ENCODE measurements at places on chromosomes 4 and X.

DNA sequence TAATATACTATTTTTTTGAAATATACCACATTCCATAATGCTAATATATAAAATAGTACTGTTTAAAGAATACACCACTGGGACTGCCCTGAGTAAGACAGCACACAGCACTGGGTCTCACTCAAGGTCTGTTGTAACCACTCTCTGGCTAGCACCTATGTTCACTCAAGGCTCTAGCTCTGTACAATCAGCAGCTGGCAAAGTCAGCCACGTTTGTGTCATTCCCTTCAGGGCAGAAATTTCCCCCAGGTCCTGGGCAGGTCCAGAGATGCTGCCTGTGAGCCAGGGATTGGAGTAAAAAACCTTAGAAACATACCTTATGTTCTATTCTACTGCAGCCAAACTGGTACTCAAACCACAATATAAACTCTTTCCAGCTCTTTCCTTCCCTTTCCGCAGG lies 1160.2 kb upstream of the ADGRL3 start:
- DNase-seq: no peak

DNA sequence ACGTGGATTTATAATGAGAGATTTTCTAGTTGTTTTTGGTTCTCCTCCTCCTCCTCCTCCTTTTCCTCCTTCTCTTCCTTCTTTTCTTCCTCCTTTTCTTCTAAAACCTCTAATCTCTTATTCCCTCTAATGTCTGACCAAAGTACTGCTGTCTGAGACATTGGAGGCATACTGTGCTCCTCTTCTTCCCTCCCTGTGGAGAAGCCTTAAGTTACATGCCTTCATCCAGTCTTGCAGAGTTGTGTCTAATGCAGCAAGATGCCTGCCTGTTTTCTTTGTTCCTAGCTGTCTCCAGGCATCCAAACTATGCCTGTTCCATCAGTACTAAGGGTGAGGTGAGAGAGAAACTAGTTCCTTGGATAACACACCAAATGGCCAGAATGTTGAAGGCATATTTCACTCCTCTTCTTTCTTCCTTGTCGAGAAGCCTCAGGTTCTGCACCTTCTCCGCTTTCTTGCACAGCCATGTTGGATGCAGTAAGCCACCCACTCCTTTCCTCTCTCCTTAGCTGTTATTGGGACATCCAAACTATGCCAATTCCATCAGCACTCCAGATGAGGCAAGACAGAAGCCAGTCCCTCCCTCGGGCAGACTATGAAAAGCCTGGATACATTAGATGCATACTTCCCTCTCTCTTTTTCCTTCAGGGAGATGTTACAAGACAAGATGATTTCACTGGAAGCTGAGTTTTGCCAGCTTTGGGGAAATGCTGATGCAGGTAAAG lies 285.7 kb upstream of the TRAM1L1 start:
- DNase-seq: no peak

- no peak for DNase-seq
Measured at GRCh38 chr4:157270108-157270507, 49.6 kb downstream of the GRIA2 start.

- DNase-seq: no peak
Measured at GRCh38 chr4:136395212-136395722, 1137.0 kb downstream of the PCDH18 start.

DNA sequence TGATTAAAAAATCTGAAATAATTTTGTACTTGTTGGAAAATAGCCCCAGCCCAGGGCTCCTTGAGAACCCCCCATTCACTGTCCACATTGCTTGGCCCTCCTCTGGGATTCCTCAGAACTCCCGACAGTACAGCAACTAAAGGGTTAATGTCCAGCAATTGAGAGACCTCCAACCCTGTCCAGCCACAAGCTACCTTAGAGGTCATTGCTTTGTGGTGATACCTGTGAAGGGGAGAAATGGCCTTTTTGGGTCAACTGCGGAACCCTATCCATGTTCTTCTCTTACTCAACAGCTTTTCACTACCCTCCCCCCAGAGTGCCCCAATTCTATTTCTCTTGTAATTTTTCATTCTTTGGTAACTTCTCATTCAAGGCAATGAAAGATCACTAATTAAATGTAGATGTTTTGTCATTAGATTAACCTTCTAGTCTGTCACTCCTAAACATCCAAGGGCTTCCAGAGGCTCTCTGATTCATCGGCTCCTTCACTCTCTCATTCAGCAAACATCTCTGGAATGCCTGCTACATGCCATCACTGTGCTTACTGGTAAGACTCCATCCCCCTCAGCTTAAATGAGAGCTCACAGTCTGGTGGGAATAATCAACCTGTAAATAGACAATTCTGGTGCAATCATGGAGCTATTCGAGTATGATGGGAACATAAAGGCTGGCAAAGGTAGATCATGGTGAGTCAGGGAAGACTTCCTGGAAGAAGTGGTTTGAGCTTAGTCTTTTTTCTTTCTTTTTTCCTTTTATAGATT lies 241.4 kb upstream of the PGRMC2 start:
- DNase-seq: no peak

- no peak for DNase-seq
Measured at GRCh38 chrX:39730662-39731329, 367.0 kb downstream of the BCOR start.

Measured in chondrocyte (in vitro differentiated cells).